ENCODE measurements at places on chromosomes 12 and 14.
A peak's percentile ranks its signal among the peaks of the same experiment; 100 is the strongest.

DNA sequence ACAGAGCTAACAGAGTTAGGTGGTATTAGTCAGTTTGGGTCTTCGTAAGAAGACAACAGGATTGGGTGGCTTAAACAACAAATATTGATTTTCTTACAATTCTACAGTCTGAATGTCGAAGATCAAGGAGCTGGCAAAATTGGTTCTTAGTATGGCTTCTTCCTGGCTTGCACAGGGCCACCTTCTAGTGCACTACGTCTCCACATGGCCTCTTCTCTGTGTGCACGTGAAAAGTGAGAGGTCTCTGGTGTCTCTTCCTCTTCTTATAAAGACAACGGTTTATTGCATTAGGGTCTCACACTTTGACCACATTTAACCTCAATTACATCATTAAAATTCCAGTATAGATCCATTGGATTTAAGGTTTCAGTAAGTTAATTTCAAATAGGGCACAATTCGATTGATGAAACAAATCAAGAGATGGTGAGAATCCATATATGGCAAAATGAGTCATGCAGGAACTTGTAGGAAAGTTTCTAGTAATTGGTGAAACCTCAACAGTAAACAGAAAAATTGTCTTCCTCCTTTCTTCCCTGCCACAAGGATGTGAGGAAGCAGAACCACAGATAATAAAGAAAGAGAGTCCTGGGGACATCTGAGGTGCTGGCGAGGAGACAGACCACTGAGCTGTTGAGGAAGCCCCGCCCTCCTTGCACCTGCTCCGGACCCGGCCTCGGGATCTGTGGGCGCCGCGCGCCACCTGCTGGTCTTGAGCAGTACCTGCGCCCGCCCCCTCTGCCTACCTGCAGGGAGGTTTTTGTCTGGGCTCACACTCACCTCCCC, 846.7 kb downstream of the TMEM121 start:
- peak; percentile 69 for DNase-seq

DNA sequence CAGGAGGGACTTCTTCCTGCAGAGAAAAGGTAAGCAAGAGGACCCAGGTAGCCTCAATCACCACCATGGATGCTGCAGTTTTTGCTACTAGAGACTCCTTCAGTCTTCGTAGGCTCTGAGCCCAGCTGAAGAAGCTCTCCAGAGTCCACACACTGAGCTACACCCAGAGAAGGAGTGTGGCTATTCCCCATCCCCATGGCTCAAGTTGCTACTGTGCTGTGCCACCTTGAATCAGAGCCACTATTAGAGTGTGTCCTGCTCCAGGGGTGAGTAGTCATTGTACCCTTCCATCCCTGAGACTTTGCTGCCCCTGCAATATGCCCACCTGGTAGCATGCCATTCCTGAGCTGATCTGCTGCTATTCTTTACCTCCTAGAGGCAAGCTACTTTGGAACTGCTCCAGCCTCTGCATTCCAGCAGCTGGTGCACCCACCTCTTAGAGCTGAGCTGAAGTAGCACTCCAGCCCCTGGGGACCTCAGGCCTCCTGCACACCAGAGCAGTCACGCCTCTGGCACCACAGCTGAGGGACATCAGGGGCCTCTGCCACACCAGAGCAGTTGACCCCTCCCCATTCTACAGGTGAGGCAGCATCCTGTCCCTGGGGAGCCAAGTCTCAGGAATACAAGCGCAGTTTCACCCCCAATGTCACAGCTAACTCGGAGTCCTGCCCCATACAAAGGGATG, 213.0 kb downstream of the TRHDE start:
- DNase-seq = no peak

DNA sequence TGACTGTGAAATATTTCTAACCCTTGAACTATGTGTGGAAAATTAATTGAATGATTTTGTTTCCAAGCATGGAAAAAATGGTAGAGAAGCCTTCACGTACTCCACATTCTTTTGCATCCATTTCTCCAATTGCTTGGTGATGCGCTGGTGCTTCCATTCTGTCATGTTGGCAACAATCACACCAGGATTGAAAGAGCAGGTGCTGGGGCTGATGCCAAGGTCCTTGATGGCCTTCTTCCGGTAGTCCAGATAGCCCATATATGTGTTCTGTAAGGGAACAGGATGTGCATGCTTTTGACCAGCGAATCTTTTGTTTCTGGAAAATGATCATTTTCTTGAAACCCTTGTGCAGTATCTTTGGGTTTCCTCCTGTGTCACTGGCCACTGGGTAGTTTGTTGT, 28.6 kb downstream of the TDG start:
- no peak for DNase-seq

- DNase-seq = peak; percentile 27
Measured at GRCh38 chr14:49303946-49304516, 282.1 kb downstream of the RPS29 start.

GRCh38 chr12:132445884-132446632, 43.9 kb upstream of the FBRSL1 start:
- DNase-seq = no peak

GRCh38 chr14:99320105-99320572, 48.1 kb upstream of the BCL11B start:
- peak; percentile 70 for DNase-seq

GRCh38 chr14:71122866-71123565, 215.8 kb downstream of the PCNX1 start:
- no peak for DNase-seq

DNA sequence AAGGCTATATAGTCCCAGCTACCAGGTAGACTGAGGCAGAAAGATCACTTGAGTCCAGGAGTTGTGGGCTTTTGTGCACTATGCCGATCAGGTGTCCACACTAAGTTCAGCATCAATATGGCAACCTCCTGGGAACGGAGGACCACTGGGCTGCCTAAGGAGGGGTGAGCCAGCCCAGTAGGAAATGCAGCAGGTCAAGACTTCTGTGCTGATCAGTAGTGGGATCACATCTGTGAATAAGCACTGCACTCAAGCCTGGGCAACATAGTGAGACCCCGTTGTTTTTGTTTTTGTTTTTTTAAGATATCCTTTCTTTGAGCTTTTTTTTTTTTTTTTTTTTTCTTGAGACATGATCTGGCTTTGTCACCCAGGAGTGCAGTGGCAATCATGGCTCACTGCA, 135.8 kb upstream of the AEBP2 start:
- no peak for DNase-seq

- DNase-seq = no peak
Measured at GRCh38 chr12:1373901-1374735, 220.3 kb downstream of the FBXL14 start.

DNA sequence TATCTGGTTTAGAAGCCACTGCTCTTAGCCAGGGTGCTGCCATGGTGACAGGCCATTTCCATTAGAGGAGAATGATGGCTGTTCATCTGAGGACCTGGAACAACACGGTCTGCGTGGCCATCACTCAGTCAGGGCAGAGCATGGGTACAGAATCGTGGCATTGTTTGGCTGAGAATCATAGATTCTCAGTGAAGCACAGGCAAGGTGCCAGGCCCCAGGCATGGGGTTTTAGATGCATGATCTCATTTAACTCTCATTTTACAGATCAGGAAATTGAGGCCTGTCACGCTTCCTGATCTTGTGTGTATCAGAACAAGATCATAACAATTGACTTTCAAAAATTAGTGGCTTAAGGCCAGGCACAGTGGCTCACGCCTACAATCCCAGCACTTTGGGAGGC, 26.8 kb upstream of the IRF2BPL start:
- no peak for DNase-seq

DNA sequence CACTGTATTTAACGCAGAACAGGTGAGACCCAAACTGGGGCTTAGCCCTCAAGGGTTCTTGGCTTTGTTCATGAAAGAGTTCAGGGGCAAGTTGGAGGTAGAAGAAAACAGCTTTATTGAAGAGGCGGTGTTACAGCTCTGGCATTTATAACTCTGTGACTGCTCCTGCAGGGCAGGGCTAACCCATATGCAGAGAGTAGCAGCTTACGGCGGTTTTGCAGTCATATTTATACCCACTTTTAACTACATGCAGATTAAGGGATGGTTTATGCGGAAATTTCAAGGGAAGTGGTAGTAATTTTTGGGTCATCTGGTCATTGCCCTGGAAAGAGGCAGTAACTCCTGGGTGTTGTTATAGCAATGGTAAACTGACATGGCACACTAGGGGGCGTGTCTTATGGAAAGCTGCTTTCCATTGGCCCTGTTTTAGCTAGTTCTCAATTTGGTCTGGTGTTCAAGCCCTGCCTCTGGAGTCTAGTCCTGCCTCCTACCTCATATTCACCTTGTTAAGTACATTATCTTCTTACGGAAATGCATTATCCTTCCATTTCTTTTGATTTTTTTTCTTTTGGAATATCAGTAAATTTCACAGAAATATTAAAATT, 1.8 kb upstream of the IAPP start:
- DNase-seq = no peak

- DNase-seq = peak; percentile 26
Measured at GRCh38 chr12:109875572-109876131, 4.7 kb downstream of the GLTP start.

DNA sequence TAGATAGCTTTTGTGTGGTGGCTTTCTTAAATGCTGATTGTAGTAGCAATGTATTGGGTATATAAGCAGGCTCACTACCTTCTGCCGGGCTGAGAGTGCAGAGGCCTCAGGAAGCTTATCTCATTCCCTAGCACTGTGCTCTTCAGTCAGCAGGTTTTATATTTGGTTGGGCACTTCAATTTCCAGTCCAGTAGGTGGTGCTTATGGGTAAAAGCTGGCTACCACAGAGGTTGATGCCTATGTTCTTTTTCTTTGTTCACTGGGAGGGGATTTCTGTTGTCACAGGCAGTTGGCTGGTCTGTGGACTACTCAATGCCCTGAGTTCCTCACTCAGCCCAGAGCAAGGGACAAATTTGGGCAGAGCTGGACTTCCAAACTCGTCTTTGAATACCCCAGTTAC, 43.0 kb upstream of the GLIPR1 start:
- peak; percentile 3 for DNase-seq

GRCh38 chr14:86221000-86221399, 691.1 kb downstream of the FLRT2 start:
- DNase-seq = no peak

DNA sequence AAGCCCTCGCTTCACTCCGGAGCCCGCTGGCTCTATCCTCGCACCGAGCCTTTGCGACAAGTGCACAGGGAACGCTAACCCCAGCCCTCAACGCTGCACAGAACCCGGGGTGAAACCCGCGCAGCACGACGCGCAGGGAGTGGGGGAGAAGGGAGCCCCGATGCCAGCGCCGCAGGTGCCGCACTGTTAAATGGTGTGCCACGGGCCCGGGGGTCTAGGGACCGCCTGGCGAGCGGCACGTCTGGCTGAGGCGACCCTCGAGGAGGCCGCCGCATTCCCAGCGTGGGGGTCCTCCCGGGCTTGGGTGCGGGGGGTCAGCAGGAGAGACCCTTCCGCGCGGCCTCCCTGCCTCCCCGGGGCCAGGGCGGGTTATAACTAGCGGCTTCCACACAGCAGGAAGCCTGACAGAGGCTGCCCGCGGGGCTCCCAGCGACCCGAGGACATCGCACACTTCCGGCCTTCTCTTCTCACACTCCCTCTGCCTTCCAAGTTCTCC, 23.8 kb upstream of the LRTM2 start:
- no peak for DNase-seq

- DNase-seq = no peak
Measured at GRCh38 chr12:123761841-123762714, at the start of gene DNAH10. TSS of gene DNAH10 (plus strand) at chr12:123762301. CDS start at chr12:123762337, 36 bp downstream.

DNA sequence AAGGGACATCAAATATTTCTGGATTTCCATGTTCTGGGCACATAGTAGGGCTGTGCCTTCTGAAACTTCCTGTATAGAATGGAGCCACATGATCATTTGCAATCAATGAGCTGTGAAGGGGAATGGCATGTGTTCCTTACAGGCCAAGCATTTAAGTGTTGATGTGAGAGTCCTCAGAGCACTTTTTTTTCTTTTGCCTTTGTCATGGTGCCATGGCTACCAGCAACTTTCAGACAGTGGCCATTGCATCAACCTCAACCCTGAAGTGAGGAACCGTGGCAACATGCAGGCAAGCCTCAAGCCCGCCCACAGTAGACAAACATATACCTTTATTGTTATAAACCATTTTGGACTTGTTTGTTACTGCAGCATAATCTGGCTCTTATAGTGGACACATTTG, 948.1 kb downstream of the NRXN3 start:
- DNase-seq = no peak

DNA sequence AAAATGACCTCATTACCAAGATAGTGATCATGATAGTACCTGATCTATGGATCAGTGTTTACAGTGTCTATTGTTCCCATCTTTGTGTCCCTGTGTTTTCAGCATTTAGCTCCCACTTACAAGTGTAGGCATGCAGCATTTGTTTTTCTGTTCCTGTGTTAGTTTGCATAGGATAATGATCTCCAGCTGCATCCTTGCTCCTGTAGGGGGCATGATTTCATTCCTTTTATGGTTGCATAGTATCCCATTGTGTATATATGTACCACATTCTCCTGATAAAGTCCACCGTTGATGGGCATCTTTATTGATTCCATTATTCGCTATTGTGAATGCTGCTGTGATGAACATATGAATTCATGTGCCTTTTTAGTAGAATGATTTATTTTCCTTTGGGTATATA, 215.4 kb upstream of the NAV3 start:
- peak; percentile 28 for DNase-seq

DNA sequence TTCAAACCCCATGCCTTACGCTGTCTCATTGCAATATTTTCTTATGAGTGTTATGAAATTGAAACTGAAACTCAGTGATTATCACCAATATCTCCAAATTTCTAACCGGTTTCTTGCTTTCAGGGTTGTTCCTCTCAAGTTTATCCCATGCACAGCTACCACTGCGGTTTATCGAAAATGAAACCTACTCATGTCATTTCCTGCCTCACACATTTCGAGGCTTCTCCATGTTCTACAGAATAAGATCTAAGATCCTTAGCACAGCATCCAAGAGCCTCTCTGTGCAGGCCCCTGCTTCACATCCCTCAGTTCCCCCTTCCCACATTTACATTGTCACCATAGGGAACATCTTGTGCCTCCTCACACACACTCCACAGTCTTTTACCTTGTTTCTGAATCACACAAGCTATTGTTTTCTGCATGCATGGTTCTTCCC, 45.5 kb upstream of the FAR2 start:
- no peak for DNase-seq

- no peak for DNase-seq
Measured at GRCh38 chr12:95337146-95337545, 119.5 kb downstream of the VEZT start.

DNA sequence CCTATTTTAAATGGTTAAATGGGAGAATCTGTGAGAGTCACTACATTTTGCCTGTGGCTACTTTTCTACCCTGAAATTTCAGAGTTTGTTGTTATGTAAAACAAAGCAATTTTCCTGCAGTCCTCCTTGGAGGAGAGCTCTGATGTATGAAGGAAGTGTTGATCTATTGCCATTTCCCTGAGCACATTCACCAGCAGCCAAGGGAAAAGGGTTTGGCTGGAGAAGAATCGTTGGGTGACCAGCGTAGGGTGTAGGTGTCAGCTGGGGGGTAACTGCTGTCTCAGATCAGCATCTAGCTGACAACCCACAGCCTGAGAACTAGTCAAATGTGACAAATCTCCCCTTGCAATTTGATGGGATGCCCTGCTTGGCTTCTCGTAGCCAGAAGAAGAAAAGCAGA, 230.5 kb downstream of the PDZRN4 start:
- DNase-seq = no peak

GRCh38 chr12:50924439-50925341, 27.7 kb upstream of the HIGD1C start:
- DNase-seq = peak; percentile 90

Data from SJCRH30 (cell line).